NB4 (cell line): ENCODE measurements at places on chromosomes 2 and 18.

GRCh38 chr2:232341061-232341738 lies 37.4 kb upstream of the ALPP start:
- no peak for DNase-seq

GRCh38 chr2:217832115-217832514 lies 170.7 kb downstream of the TNS1 start:
- no peak for DNase-seq

DNA sequence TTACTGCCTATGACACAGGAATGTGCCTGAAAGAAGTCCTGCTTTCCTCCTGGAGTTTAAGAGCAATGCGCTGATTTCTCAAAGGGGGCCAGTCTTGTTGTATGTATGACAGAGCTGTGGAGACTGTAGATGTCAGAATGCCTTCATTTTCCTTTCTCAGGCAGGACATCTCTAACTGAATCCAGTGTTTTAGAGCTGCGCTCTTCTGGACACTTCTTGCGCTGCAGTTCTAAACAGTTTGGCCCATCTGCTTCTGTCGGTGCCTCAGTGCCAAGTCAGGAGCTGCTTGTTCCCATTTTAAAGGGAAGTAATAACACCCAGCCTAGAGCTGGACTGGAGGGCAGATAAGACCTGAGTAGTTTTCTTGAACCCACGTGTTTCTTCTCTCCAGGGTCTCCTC lies 91.4 kb downstream of the ESCO1 start:
- DNase-seq: peak; percentile 15

GRCh38 chr18:47615043-47615442 lies 315.4 kb downstream of the SMAD2 start:
- no peak for DNase-seq

GRCh38 chr2:151664520-151664919 lies 69.8 kb downstream of the NEB start:
- DNase-seq: no peak

GRCh38 chr2:2769481-2770431 lies 438.7 kb upstream of the MYT1L start:
- no peak for DNase-seq
